IPS DF 6.9 (cell line): ENCODE measurements at places on chromosomes 1 and 21.

GRCh38 chr21:44911384-44912157 lies 9.1 kb downstream of the ITGB2 start:
- DNase-seq, result no peak

DNA sequence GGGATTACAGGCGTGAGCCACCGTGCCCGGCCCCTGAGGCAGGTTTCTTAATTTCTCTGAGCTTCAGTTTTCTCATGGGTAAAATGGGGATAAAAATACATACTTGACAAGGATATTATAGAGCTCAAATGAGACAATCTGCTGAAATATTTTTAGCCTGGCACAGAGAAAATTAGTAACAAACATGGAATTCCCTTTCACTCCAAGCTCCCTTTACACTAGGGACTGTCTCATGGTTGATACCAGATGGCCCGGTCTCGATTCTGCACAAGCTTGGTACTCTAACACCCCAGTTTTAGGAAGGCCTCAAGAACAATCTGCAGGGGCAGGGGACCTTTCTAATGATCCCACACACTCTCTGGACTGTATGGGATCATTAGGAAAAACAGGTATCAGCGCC lies 671.7 kb downstream of the SMYD3 start:
- DNase-seq, result no peak

DNA sequence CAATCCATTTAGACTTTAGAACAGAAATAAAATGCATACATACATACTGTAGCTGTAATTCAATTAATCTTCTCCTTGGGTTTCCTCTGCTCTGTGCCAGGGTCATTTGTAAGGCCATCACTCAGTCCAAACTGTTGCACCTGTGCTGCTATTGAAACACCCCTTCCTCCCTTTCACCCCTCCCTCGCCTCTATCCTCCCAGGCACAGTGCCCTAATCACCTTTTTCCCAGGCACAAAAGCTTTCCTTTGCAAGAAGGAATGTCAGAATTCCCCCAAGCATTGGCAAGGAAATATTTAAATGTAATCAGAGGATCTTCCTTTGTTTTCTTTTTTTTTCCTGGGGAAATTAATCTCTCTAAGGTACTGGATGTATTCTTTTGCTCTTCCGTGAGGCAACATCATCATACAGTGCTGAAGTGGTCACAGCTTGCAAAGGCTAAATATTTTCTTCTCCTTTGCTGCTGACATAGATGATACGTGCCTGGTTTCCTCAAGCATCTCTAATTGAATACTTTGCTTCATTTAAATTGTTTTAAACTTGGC lies 339.3 kb upstream of the NR5A2 start:
- no peak for DNase-seq

- no peak for DNase-seq
Measured at GRCh38 chr1:69319287-69319686, 248.4 kb upstream of the LRRC7 start.

DNA sequence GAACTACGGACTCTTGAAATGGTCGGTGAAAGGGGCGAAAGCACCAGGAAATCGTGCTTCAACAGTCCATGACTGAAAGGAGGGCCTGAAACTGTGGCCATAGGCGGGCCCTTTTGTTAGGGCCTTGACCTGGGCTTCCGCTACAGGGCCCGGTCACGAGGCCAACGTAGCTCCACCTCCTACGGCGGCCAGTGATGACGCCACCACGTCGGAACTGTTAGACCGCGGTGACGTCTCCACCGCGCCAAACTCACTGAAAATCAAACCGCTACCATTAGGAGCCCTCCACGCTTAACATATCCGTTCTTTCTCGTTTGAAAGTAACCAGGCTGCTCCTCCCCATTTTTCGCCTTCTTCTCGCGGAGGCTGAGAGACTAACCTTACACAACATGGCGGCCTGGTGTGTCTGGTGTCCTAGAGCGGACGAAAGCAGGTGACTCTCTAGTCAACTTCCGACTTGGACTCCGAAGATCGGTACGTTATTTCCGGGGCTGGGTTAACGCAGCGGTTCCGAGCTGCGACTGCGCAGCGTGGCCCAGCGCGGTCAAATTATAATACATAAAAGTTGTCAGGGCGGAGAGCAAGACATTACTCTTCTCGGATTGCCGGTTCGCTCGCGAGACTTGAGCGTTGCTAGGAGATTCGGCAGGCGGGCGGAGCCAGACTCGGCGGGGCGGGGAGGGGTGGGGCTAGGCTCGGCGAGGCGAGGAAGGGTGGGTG lies 371 bp upstream of the CACYBP start:
- DNase-seq, result peak; percentile 91

GRCh38 chr1:102891868-102892625 lies 216.3 kb downstream of the COL11A1 start:
- DNase-seq, result no peak

DNA sequence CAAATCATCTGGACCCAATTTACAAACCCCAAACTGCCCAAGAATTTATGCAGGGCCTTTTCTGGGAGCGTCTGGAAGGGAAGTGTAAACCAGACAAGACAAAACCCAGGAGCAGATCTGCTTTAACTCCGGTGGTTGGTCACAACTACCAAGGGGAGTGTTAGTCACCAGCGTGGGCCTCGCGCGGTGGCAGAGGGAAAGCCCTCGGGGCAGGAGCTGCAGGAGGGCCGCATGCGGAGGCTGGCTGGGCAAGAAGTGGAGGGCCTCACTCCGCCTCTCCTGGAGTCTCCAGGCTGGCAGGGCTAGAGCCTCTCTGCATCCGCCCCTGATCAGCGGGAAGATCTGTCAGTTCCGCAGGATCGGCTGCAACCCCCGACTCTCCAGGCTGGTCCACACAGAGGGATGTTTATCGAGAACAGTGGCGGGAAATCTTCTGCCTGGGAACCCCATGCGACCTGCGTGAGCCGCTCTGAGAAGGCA lies 2.0 kb downstream of the COL24A1 start:
- no peak for DNase-seq

DNA sequence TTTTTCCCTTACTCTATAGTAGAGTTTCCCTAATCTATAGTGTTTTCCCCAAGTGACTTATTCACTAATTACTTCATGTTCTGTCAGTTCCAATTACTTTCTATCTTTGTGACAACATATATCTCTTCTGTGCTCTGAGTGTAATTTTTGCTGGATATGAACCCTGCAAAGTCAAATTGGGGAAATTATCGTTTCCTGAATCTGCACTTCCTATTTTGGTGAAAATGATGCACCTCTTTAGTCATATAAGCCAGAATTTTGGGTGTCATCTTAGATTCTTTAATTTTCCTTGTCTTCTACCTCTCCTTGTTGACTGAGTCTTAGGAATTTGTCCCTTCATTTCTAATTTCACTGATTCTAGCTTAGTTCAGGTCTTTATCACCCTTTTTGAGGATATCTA lies 33.4 kb upstream of the PRKACB start:
- DNase-seq, result no peak

DNA sequence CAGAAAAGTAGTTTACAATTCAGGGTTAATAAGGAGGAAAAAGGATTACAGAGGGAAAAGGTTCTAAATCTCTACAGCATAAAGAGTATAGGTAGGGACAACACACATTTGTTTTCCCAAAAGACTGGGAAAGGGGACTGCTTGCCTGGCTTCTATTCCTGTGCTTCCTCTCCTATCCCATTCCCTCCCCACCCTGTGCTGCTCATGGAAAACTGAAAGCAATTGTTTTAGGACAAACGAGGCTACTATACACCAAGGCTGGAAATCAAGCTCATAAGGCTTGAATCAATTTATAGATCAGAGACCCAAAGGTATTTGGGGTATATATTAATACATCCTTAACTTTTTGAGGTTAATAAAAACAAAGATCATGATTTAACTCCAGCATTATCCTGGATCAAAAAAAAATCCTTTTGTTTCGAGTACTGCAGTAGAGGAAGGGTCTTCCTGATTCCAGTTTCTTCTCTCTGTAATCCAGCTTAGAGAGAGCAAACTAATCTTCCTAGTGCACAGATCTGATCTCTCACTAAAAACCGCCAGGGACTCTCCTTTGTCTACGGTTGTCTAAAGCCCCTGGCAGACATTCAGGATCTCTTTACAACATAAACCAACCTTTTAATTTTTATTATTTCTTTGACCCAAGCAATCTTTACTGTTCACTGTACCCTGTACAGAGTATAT lies 37.4 kb upstream of the A3GALT2 start:
- no peak for DNase-seq

GRCh38 chr1:20840731-20841130 lies 53.6 kb upstream of the HP1BP3 start:
- DNase-seq, result no peak

DNA sequence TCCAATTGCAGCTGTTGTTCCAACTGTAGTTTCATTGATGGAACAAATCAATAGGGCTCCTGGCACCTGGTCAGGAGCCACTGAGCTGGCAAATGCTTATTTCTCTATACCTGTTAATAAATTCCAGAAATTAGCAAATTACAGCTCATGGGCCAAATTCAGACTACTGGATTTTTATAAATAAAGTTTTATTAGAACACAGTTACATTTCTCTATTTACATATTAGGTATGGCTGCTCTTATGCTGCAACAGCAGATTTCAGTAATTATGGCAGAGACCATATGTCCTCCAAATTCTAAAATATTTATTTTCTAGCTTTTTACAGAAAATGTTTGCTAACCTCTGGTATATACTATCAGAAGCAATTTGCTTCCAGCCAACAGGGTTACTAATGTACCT lies 47.8 kb downstream of the DUSP10 start:
- DNase-seq, result no peak

DNA sequence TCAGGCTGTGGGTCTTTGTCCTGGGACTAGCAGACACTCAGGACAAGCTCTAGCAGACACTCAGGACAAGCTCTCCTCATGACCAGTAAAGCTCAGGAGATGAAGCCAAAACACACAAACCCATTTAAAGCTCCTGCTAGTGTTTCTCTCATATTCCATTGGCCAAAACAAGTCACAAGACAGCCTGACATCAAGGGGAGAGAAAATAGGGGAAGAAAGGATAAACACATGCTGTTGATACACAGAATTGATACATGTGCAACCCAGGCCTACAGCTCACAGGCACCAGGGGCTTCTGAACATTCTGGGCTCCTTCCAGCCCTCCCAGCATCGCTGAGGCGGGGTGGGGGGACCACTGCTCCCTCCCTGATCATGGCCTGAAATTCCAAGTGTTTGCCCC lies 35.3 kb downstream of the ATF3 start:
- no peak for DNase-seq

GRCh38 chr1:56045477-56045876 lies 533.9 kb downstream of the PLPP3 start:
- no peak for DNase-seq

DNA sequence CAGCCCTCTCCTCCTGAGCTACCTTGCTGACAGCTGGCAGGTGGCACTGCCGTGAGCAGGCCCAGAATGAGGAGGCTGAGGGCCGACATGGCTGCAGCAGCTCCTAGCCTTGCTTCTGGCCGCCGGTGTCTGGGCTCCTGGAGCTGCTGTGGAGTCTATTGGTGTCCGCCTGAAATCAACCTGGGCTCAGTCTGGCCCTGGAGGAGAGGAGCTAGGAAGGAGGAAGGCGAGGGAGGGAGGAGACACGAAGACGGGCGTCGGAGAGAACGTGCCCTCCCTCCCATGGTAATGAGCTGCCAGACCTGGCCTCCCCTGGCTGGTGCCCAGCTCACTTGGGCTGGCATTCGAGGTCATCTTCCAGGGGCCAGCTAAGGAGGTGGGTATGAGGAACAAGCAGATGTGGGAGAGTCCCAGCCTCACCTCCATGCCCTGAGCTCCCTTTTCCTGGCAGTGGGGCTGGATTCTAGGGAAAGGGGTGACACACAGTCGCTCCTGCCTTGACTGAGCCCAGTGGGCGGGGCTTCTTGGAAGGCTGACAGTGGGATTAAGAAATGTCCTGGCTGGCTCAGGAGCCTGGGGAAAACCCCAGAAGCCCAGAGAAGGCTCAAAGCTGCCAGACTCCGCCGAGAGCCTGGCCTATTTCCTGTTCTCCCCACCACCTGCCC lies at the start of gene PDZK1IP1:
Gene PDZK1IP1 (minus strand): TSS at position 193 of the 665 bp plus-strand sequence. CDS start 104 bp downstream, at position 89.
- DNase-seq, result no peak

- DNase-seq, result no peak
Measured at GRCh38 chr1:100950781-100951180, 54.9 kb downstream of the SLC30A7 start.

- no peak for DNase-seq
Measured at GRCh38 chr21:39022035-39022434, 161.2 kb downstream of the PSMG1 start.

DNA sequence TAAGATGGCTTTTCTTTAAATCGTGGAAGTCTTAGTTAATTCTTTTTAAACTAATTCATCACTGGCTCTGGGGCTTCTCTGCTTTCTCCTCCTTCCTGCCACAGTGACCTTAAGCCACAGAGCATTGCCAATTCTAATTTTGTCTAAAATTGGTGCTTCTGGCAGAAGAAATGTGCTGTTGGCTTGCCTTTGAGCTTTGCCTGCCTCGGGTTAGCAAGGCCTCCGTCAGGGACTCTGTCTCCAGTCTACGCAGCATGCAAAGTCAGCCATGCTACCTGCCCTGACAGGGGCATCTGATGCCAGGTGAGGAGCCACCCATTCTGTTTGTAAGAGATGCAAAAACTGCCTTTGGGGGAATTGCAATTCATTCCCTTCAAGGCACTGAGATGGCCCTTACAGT lies 25.2 kb downstream of the CLDN14 start:
- DNase-seq, result no peak

- DNase-seq, result no peak
Measured at GRCh38 chr1:111976842-111977241, 12.6 kb downstream of the KCND3 start.

GRCh38 chr1:236565530-236565929 lies 38.8 kb downstream of the HEATR1 start:
- no peak for DNase-seq

DNA sequence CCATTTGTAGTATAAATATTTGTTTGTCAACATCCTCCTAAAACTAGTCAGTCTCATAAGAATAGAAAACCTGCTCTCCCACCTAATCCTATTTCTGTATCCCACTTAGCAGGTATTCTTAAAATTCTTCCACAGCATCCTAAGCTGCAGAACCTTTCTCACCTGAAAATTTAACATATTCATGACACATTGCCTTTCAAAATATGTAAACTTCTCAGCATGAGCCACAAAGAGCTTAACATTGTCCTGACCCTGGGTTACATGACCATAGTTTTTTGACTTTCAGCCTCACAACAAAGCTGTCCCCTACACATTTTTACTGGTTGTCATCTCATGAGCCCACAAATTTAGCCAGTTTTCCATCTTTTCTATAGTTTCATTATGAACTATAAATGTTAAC lies 712.1 kb downstream of the LTN1 start:
- peak; percentile 11 for DNase-seq

GRCh38 chr1:112445596-112445995 lies 49.6 kb downstream of the CTTNBP2NL start:
- no peak for DNase-seq
